ENCODE measurements at places on chromosomes 2 and 18. TPM values are rescaled to one million over a fixed set of nuclear protein-coding genes. Genes with fewer than 3 reads are reported as not detected.

Gene SNORC
- 3.1 TPM for total RNA-seq

- no peak overlapping the region for H3K27ac ChIP-seq
- H3K4me3 ChIP-seq, result no peak overlapping the region
- H3K27me3 ChIP-seq, result no peaks in the 10 kb centered on the region
- no peaks in the 10 kb centered on the region for H3K4me1 ChIP-seq
- DNase-seq, result peak; percentile 16
Measured at GRCh38 chr2:167942366-167943081, 304.9 kb downstream of the STK39 start.

DNA sequence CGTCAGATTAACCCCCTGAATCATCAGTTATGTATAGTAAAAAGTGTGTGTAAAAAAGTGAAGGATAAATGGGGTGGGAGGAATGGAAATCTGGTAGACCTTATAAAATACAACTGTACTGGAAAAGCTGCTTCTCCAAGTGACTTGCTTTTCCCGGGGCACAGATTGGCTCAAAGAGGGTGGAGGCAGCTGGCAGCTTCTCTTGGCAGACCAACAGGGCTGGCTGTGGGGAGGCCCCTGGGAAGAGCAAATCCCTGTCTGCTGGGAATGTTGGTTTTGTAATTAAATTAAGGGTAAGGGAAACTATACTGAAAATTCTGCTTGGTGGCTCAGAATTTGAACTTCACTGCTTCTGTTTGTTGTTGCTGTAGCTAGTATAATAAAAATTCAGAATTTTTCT lies 154.2 kb upstream of the DLX2 start:
- no peaks in the 10 kb centered on the region for H3K36me3 ChIP-seq
- no peak overlapping the region for H3K27ac ChIP-seq
- peaks cover 19% of the 10 kb centered on the region for H3K4me1 ChIP-seq
- H3K27me3 ChIP-seq, result no peaks in the 10 kb centered on the region
- no peak for DNase-seq

Gene SLC5A7
- total RNA-seq, result 0.05 TPM

GRCh38 chr2:151630372-151630771 lies 103.9 kb downstream of the NEB start:
- no peaks in the 10 kb centered on the region for H3K4me1 ChIP-seq
- DNase-seq, result no peak
- H3K27ac ChIP-seq, result no peak overlapping the region
- H3K4me3 ChIP-seq, result no peak overlapping the region
